ENCODE measurements at places on chromosomes 7 and 10.

DNA sequence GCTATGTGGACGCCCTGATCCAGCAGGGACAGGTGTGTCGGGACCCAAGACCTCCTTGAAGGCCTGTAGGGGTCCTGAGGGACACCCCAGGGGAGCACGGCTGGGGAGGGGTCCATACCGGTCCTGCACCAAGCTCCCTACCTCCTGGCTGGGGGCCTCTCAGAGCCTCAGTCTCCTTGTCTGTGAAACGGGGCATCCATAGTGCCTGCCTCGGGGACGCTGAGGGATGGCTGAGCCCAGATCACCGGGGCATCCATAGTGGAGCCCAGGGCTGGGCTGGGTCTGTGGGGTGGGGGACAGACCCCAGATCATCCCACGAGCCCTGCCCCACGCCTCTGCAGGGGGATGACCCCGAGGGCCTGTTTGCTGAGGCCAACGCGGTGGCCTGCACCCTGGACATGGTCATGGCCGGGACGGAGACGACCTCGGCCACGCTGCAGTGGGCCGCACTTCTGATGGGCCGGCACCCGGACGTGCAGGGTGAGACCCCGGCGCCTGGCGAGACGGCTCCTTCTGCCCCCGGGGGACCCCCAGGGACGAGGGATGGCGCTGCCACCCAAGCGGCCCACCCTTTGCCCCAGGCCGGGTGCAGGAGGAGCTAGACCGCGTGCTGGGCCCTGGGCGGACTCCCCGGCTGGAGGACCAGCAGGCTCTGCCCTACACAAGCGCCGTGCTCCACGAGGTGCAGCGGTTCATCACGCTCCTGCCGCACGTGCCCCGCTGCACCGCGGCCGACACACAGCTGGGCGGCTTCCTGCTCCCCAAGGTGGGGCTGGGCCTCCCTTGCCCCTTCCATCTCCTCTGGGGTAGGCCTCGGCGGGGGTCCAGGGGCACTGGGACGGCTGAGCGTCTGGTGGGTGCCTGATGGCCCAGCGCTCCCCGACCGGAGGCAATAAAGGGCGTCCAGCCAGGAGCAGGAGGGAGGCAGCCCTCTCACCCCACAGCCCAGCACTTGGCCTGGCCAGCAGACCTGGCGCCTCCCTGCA, 4.1 kb downstream of the CYP2W1 start:
- DNase-seq, result no peak

- DNase-seq, result no peak
Observed at GRCh38 chr10:132543916-132544743, 6.5 kb downstream of the INPP5A start.

GRCh38 chr10:124245191-124245590, 151.8 kb upstream of the CHST15 start:
- DNase-seq, result no peak

DNA sequence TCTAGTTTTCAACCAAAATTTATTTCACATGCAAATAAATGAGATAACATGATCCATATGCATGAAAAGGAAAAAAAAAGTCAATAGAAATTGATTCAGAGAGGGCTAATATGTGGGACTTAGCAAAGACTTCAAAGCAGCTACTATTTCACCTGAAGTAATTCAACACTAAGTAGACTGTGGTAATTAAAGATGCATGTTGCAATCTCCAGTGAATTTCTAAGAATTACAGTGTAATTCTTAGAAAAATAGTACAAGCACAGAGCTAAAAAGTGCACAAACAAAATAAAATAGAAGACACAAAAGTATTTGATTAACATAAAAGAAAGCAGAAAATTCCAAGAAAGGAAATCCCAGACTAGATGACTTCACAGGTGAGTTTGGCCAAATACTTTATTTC, 25.7 kb downstream of the GPR22 start:
- no peak for DNase-seq

- DNase-seq, result no peak
Observed at GRCh38 chr10:25059990-25060389, 43.6 kb downstream of the THNSL1 start.
